Urothelium cell line (cell line): ENCODE measurements at places on chromosomes 3 and 15.

GRCh38 chr3:171792531-171792930 is 17.8 kb downstream of the PLD1 start:
- no peak for DNase-seq

DNA sequence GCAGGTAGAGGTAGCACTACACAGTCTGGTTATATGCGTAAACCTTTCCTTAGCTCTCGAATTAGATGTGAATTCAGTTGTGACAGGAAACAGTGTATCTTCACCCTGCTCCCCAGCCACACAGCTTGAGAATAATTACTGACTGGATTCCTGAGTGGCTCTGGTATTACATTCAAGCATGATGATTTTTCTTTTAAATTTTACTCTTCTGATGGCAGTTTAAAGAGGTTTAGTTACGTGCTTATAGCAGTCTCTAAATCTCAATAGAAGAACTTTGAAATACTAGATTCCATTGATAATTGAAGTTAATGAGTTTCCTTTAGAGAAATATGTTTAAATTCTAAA is 98.8 kb downstream of the FNDC3B start:
- no peak for DNase-seq

GRCh38 chr3:71903112-71903495 is 118.2 kb upstream of the PROK2 start:
- no peak for DNase-seq

- no peak for DNase-seq
Measured at GRCh38 chr3:168909260-168909659, 754.3 kb downstream of the MECOM start.
